Tongue (tissue), 3 donors: ENCODE measurements at places on chromosomes 12 and 14. TPM values are rescaled to one million over a fixed set of nuclear protein-coding genes. Genes with fewer than 3 reads are reported as not detected.

The KRT73 gene
- not detected for total RNA-seq

The TAS2R43 gene
- 20.5 TPM for total RNA-seq

The CPSF6 gene
- 54.3 TPM for total RNA-seq

The MAP1LC3B2 gene
- not detected for total RNA-seq

The CCDC197 gene
- total RNA-seq, result not detected
